Activated naive CD4-positive, alpha-beta T cell treated with anti-CD3 and anti-CD28 coated beads, Interleukin-2, amount 50 U/mL, for 72 hours (primary cell): ENCODE measurements at places on chromosomes 1 and 21. TPM values are rescaled to one million over a fixed set of nuclear protein-coding genes. Genes with fewer than 3 reads are reported as not detected.

CD160 gene
- total RNA-seq, result not detected

GJB4 gene
- total RNA-seq, result not detected

SPRR2A gene
- total RNA-seq, result not detected

MCOLN2 gene
- total RNA-seq, result 37.3 TPM

HAPLN2 gene
- not detected for total RNA-seq

PEX10 gene
- 17.0 TPM for total RNA-seq

PTPN14 gene
- total RNA-seq, result 4.3 TPM

HPCAL4 gene
- total RNA-seq, result 0.18 TPM

AIRE gene
- not detected for total RNA-seq

SH2D2A gene
- total RNA-seq, result 215 TPM

ZNF593OS gene
- total RNA-seq, result not detected

OR2M3 gene
- total RNA-seq, result not detected

NFIA gene
- 0.88 TPM for total RNA-seq

ESRRG gene
- not detected for total RNA-seq

UTS2 gene
- not detected for total RNA-seq

NOS1AP gene
- 0.27 TPM for total RNA-seq

PCBP3 gene
- 26.3 TPM for total RNA-seq

CELA3A gene
- not detected for total RNA-seq

AUNIP gene
- total RNA-seq, result 8.6 TPM

SUSD4 gene
- 1.1 TPM for total RNA-seq

CFHR5 gene
- total RNA-seq, result not detected

APH1A gene
- 116 TPM for total RNA-seq

FCRLB gene
- total RNA-seq, result not detected

SLC6A9 gene
- total RNA-seq, result 6.2 TPM

KAZN gene
- 1.1 TPM for total RNA-seq

XKR8 gene
- total RNA-seq, result 4.6 TPM

APOBEC4 gene
- not detected for total RNA-seq

CFH gene
- not detected for total RNA-seq

TRIM67 gene
- 0.02 TPM for total RNA-seq

NFYC gene
- 58.9 TPM for total RNA-seq

AMY2A gene
- not detected for total RNA-seq

TAS1R1 gene
- not detected for total RNA-seq

CYYR1 gene
- total RNA-seq, result not detected

IL10 gene
- total RNA-seq, result not detected

SIM2 gene
- total RNA-seq, result 0.84 TPM

LMX1A gene
- not detected for total RNA-seq

MYBPH gene
- not detected for total RNA-seq

MARCKSL1 gene
- total RNA-seq, result 47.0 TPM

TAF12 gene
- 20.9 TPM for total RNA-seq

EDN2 gene
- total RNA-seq, result not detected

KIF14 gene
- 18.7 TPM for total RNA-seq

RPE65 gene
- not detected for total RNA-seq

TNFRSF9 gene
- total RNA-seq, result 10.8 TPM

IL19 gene
- total RNA-seq, result not detected

ZMYND12 gene
- 0.84 TPM for total RNA-seq

TPTE gene
- not detected for total RNA-seq

ATP5PF gene
- total RNA-seq, result 139 TPM

DAB1 gene
- 0.14 TPM for total RNA-seq

ASTN1 gene
- not detected for total RNA-seq

C1QC gene
- total RNA-seq, result not detected

DIRAS3 gene
- total RNA-seq, result not detected

ERICH3 gene
- not detected for total RNA-seq

DPT gene
- total RNA-seq, result not detected

SLC26A9 gene
- not detected for total RNA-seq

LBR gene
- 161 TPM for total RNA-seq

OPRD1 gene
- 0.05 TPM for total RNA-seq
